ENCODE measurements at places on chromosomes 11 and 22.

- DNase-seq = no peak
Measured at GRCh38 chr11:4607096-4607495, 935 bp downstream of the TRIM68 start.

DNA sequence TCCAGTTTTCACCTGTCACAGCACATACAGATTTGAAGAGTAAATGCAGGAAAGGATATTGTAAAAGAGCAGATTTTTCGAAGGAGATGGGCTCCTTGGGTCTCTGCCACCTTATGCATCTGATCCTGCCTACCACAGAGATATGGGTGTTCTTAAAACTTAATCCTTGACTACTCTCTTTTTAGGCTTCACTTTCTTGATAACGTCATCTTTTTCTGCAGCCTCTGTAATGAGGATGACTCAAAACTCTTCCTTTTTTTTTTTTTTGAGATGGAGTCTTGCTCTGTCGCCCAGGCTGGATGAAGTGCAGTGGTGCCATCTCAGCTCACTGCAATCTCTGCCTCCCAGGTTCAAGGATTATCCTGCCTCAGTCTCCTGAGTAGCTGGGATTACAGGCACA, 7.8 kb downstream of the PRR14L start:
- DNase-seq = peak; percentile 10

DNA sequence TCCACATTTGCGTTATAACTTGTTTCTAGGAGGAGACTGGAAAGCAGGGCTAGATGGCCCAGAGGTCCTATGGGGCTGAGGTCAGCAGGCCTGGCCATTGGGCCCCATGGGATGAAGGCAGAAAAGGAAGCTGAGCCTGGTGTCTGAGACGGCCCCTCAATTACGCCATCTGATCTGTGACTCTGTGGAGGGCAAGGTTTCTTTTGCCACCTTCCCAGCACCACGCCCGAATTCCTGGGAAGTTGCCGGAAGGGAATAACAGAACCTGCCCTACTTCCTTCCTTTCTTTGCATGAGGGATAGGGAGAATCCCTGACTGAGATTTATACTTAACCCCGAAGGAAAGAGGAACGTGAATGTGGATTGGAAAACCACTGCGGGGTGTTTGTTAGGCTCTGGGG, 118.1 kb downstream of the MPPED1 start:
- no peak for DNase-seq

- DNase-seq = no peak
Measured at GRCh38 chr22:47107431-47107830, 345.0 kb downstream of the TBC1D22A start.

GRCh38 chr11:112073941-112074811, at the start of the genes NKAPD1 and PIH1D2:
TSS of gene NKAPD1 (plus strand) at chr11:112074299. CDS start at chr11:112075575, 1,276 bp downstream.
TSS of gene PIH1D2 (minus strand) at chr11:112074017. CDS start at chr11:112073174, 843 bp downstream.
- DNase-seq = peak; percentile 90

DNA sequence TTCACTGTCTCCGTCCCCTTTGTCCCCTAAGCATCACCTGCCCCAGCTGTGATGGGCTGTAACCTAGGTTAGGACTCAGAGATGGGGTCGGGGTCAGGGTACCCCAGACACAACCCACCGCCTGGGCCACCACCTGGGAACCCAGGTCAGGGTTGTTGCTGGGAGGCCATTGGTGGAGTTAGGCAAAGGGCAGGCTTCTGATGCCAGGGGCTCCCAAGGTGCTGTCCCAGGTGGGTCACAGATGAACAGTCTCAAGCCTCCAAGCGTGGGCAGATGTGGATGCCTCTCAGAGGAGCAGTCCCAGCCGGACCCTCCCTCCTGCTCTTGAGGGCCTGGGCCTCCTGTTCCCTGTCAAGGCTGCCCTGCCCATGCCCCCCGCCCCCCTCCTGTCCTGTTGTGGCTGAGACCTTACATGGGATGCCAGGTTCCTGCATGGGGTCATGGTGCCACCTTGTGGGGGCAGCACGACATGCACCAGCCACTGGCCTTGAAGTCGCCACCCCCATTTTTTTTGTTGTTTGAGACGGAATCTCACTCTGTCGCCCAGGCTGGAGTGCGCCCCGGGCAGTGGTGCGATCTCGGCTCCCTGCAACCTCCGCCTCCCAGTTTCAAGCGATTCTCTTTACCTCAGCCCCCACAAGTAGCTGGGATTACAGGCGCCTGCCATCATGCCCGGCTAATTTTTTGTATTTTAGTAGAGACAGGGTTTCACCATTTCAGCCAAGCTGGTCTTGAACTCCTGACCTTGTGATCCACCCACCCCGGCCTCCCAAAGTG, 12.1 kb downstream of the GATD1 start:
- no peak for DNase-seq

- DNase-seq = no peak
Measured at GRCh38 chr11:64696045-64696444, 27.0 kb downstream of the NRXN2 start.

- no peak for DNase-seq
Measured at GRCh38 chr11:132782102-132782501, 750.2 kb downstream of the OPCML start.

- DNase-seq = no peak
Measured at GRCh38 chr11:128900468-128900867, 9.3 kb downstream of the KCNJ5 start.

- no peak for DNase-seq
Measured at GRCh38 chr11:95563859-95564258, 225.7 kb downstream of the FAM76B start.

- DNase-seq = no peak
Measured at GRCh38 chr11:102272047-102272824, 45.0 kb upstream of the BIRC3 start.

- peak; percentile 26 for DNase-seq
Measured at GRCh38 chr11:118046051-118046963, 30.6 kb upstream of the TMPRSS4 start.

Data from GM06990 (cell line).